Activated CD4-positive, alpha-beta T cell treated with anti-CD3 and anti-CD28 coated beads for 36 hours (primary cell): ENCODE measurements at places on chromosomes 4 and X.

DNA sequence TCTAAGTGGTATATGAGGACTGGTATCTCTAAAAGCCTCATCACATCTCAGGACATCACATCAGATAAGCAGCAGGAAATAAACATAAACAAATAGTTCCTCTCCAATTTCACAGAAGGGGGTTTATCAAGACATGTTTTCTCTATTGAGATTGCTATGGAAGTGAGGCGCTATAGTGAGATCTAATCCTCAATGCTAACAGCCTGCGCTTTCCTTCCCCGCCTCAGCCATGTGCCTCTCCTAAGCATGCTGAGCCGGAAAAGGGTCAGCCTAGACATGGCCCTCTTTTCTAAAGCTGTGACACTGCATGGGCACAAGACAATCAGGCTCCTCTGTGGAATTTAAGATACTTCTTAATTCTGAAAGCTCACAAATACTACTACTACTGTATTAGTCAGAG is 286.1 kb downstream of the INPP4B start:
- DNase-seq, result no peak

GRCh38 chr4:153602758-153603157 is 81.3 kb upstream of the TLR2 start:
- no peak for DNase-seq

DNA sequence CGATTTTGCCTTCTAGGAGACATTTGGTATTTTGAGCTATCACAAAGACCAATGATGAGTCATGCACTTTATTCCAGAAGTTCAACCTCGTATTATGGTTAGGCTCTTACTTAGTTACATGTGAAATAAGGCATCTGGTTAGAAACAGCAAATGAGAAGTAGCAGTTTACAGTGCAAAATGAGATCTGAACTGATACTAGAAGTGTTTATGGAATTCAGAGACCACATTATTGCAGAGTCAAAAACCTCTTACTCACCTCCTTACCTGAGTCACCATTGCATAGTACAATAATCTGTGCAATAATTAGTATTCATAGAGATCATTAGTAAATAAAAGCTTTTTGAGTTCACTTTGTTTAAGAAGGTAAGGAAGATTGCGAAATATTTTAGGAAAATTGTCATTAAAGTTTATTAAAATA is 38.7 kb downstream of the SEC24B start:
- DNase-seq, result no peak

- DNase-seq, result no peak
Measured at GRCh38 chrX:153685156-153685536, 2.6 kb upstream of the SLC6A8 start.

DNA sequence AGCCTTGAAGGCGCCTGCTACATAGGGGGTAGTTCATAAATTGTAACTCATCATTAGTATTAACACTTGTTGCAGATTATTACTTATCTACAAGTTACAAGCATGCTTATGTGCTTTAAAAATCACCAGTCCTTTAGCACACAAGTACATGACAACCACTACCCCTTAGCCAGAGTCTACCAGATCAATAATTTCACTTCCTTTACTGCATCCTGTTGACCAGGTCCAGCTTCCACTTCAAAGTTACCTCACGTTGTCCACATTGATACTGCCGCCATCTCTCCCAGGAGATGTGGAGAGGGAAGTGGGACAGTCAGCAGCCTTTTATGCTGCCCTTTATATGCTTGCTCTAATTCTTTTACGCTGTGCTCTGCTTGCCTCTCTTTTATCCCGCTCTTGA is 231.3 kb upstream of the CXXC4 start:
- no peak for DNase-seq

- no peak for DNase-seq
Measured at GRCh38 chr4:25723409-25723808, 67.8 kb downstream of the SLC34A2 start.

- DNase-seq, result no peak
Measured at GRCh38 chrX:110287605-110288004, 30.3 kb downstream of the AMMECR1 start.

GRCh38 chr4:68272860-68273259 is 27.4 kb upstream of the TMPRSS11B start:
- DNase-seq, result no peak

- DNase-seq, result peak; percentile 48
Measured at GRCh38 chrX:40471965-40472648, 108.7 kb upstream of the ATP6AP2 start.

DNA sequence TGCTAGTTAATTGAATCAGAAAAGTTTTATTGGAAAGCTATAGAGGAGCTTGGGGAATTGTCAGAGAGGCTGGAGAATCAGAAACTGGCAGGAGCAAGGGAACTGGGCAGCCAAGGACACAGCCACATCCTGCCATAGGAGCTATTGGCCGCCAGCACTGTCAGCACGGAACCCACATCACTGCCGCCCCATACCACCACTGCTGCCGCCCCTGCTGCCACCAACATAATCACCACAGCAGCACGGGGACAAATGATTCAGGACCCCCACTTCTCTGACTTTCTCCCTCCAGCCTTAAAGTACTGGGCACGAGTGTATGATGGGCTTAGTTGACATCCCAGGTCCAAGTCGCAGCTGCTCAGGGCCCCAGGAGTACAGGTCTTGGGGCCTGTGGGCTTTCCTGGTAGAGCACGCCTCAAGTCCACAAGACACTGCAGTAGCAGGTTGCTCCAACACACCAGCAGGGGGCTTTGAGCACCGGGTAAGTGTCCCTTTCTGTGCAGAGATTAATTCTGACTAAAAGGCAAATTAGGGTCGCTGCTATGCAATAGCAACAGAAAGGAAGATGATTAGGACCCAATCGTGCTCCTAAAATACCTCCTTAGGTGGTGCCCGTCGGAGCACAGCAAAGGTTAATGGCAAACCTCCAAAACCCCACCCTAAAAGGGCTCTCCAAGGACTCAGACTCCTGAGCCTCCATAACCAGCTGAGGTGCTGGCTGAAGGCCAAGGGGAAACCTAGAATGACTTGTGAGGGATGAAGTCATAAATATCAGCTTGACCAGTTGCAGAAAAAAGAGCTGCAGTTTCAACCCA is 6.9 kb downstream of the PJA1 start:
- peak; percentile 46 for DNase-seq

GRCh38 chr4:51844153-51845054 is 1.5 kb downstream of the DCUN1D4 start:
- peak; percentile 92 for DNase-seq

DNA sequence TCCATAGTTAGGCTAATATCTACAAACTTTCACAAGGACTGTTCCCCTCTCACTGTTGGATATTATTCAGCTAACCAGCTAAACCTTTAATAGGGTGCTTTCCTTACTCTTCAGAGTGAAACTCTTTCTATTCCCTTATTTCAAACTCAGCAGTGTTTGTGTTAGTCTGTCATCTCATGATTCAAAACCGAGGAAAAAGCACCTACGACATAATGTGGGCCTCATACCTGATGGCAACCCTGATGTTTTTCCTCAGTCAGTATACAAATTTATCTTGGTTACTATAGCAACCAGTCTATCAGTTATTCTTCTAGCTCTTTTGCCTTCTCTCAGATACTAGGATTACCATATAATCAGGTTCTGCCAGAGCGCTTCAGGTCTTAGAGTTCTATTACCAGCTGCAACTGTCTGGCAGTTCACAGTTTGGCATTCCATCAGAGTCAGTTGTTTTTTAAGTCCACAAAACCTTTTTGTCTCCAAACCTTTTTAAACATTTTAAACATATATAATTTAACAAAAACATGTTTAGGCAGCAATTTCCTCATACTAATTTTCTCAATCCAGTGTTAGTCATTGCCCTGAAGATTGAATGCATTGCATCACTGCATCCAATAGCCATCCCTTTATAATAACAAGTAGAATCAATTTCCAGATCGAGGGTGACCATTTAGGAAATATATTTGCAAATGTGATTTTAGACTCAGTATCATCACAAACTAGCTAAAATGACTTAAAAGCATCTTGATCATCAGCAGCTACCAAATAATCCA is 7.4 kb downstream of the WDR44 start:
- DNase-seq, result no peak

DNA sequence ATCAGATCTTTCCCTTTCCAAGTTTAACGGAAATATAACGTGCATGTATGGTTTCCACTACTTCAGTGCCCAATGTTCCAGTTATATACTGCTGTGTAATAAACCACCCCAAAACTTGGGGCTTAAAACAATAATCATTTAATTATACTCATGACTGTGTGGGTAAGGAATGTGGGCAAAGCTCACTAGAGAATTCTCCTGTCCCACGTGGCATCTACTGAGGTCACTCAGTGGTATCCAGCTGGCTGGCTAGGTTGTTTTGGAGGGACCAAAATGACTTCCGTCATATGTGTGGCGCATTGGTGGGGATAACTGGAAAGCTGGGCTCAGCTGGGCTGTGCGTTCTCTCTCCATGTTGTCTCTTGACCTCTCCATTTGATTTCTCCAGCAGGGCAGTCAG is 18.5 kb downstream of the ZCCHC18 start:
- no peak for DNase-seq

- no peak for DNase-seq
Measured at GRCh38 chr4:30789219-30789671, 69.1 kb downstream of the PCDH7 start.

- no peak for DNase-seq
Measured at GRCh38 chrX:136203951-136204350, 47.2 kb downstream of the MAP7D3 start.

GRCh38 chrX:113644426-113644825 is 803.8 kb upstream of the AMOT start:
- no peak for DNase-seq
